ENCODE measurements at places on chromosomes 6 and 20. TPM values are rescaled to one million over a fixed set of nuclear protein-coding genes. Genes with fewer than 3 reads are reported as not detected.

GRCh38 chr6:9581155-9581554 lies 833.7 kb downstream of the TFAP2A start:
- no peaks in the 10 kb centered on the region for H3K4me1 ChIP-seq
- DNase-seq, result no peak
- no peak overlapping the region for H3K4me3 ChIP-seq
- H3K36me3 ChIP-seq, result no peaks in the 10 kb centered on the region

DNA sequence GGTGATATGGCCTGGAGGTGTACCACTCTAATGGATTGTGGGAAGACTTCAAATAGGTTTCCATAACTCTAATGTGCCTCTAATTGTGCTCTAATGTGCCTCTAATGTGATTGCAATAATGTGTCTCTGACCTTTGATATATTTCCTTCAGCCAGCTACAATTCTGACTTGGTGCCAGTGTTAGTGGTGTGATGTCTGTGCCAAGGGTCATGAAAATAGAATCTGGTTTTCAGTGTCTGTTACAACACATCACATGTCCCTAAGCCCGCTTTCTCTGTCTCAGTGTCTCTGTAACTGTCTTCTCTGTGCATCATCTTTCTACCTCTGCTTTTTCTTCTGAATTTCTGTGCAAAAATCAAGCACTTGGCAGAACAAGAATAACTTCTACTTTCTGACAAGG lies 77.2 kb upstream of the ECI2 start:
- no peak for DNase-seq
- no peak overlapping the region for H3K4me3 ChIP-seq
- H3K36me3 ChIP-seq, result no peaks in the 10 kb centered on the region

PRDM1 gene
- 0.21 TPM for total RNA-seq

TAP1 gene
- 51.2 TPM for total RNA-seq

DNA sequence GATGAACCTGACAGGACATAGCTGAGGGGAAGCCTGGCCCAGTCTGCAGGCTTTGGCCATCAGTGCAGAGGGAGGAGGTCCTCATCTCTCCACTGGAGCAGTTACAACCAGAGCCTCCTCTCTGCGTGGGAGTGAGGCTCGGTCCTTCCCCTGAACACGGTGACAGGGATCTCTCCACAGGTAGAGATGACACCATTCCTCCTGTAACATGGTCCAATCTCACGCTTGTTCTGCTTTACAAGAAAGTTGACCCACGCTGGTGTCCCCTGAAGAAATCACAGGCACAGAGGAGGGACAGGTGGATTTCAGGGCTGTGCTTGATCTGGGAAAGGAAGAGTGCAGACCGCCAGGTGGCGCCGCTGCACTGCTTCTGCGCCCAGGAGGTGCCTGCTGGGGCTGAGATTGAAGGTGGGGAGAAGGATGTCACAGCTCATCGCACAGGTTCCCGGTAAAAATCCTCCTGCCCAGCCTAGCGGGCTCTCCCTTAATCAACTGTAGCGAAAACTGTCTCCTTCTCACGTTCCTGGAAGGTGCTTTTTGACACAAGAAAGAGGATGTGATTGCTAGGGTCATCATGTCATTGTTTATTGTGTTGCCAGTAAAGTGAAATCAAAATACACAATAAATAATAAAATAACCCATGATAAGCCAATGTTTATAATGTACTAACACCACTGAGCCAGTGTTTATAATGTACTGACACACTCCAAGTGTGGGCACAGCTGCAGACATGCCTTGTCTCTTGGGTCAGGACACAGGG lies 20.4 kb downstream of the HLA-G start:
- no peak overlapping the region for H3K27ac ChIP-seq
- no peak overlapping the region for H3K4me3 ChIP-seq
- H3K4me1 ChIP-seq, result peaks cover 5% of the 10 kb centered on the region
- H3K27me3 ChIP-seq, result no peaks in the 10 kb centered on the region
- peak; percentile 86 for DNase-seq

CFAP61 gene
- not detected for total RNA-seq

RIPOR3 gene
- total RNA-seq, result 15.1 TPM

DNA sequence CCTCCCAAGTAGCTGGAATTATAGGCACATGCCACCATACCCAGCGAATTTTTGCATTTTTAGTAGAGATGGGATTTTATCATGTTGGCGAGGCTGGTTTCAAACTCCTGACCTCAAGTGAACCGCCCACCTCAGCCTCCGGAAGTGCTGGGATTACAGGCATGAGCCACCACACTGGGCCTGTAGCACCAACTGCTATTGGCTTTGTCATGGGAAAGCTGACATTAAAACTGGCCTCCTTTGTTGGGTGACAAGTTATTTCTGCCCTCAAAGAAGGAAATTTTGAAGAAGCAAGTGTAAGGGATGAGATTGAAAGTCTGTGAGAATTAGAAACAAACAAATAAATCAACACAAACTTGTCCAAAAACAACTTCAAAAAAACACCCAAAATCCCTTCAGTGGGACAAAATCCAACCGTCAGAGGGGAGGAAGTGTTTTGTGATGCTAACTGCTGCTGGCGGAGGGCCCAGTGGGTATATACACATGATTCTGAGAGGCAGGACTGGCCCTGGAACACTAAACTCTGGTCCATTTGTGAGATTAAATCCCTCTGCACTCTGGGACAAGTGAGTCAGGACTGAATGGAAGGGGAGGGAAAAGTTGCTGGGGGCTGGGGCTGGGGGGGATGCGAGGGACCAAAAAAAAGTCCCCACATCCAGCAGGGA lies 87.5 kb upstream of the NAA20 start:
- H3K27ac ChIP-seq, result peak overlapping the region; percentile 19
- DNase-seq, result no peak
- H3K27me3 ChIP-seq, result no peaks in the 10 kb centered on the region
- H3K4me1 ChIP-seq, result no peaks in the 10 kb centered on the region

RPL10A gene
- total RNA-seq, result 643 TPM

- no peak overlapping the region for H3K27ac ChIP-seq
- DNase-seq, result no peak
- H3K27me3 ChIP-seq, result no peaks in the 10 kb centered on the region
- H3K36me3 ChIP-seq, result no peaks in the 10 kb centered on the region
Observed at GRCh38 chr20:40104959-40105358, 584.1 kb downstream of the MAFB start.

DNA sequence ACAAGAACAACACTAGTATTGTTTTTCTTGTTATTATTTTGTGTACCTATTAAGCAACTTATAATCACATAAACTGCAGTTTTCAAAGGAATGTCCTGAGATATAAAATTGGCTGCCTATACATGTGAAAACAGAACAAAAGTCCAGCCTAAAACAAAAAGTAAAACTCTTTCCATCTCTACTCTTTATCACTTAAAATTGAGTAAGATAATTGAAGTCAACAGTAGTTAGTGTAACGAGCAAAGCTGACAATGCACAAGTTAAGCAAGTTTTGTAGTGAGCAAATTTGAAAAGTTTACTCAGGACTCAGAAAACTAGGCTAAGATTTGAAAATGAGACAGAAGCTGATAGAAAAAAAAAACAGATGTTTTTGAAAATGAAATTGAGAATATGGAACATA lies 941.4 kb upstream of the MAN1A1 start:
- no peak overlapping the region for H3K27ac ChIP-seq
- no peak overlapping the region for H3K4me3 ChIP-seq
- no peak for DNase-seq
- no peaks in the 10 kb centered on the region for H3K27me3 ChIP-seq
